ENCODE measurements at places on chromosomes 5 and 9.

GRCh38 chr5:147310059-147310704 lies 75.4 kb downstream of the STK32A start:
- no peak for DNase-seq

GRCh38 chr5:123752552-123753179 lies 240.7 kb downstream of the CSNK1G3 start:
- DNase-seq: no peak

DNA sequence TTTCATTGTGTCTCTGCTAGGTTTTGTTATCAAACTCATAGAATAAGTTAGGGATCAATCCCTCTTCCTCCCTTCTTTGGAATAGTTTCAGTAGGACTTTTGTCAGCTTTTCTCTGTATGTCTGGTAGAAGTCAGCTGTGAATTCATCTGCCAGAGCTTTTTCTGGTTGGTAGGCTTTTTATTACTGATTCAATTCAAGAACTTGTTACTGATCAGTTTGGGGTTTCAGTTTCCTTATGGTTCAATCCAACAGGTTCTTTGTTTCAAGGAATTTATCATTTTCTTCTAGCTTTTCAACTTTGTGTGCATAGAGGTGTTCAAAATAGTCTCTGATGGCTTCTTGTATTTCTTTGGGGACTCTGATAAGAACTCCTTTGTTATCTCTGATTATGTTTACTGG lies 221.7 kb downstream of the FGF10 start:
- no peak for DNase-seq

DNA sequence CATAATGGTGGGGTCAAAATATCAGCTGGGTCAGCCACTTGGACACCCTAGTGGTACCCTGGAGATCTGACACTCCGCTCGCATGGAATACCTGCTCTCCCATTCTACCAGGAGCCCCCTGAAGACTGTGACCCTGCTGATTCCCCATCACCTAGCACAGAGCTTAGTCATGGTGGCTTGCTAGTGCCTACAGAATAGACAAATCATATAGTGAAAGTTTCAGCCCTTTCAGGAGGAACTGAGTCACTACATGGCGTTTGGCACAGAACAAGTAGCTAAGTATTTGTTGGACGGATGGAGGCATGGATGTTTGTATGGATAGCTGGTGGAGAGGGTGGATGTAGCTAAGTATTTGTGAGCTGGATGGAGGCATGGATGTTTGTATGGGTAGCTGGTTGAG lies 65.3 kb downstream of the LMX1B start:
- no peak for DNase-seq

- DNase-seq: no peak
These were observed 145.3 kb downstream of the PLK2 start for GRCh38 chr5:58314356-58315210.

GRCh38 chr9:137918331-137919094 lies 40.9 kb downstream of the CACNA1B start:
- DNase-seq: no peak

GRCh38 chr5:117188211-117188610 lies 613.6 kb upstream of the SEMA6A start:
- no peak for DNase-seq

DNA sequence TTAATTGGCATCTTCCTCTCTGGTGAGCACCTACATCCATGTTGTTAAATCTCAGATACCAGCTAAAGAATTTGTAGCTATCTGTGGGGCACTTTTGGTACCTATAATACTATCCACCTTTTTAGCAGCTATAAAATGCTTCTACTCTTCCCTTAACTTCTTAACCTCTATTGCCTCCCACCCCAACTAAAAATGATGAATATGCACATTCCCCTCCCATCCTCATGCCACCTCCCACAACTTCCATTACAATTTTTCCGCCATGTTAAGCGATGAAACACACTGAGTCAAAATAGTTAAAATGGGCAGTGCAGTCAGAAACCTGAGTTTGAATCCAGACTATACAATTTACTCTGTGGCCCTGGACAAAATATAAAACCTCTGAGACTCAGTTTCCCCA lies 10.1 kb downstream of the SSBP2 start:
- no peak for DNase-seq

GRCh38 chr5:60101573-60101972 lies 208.0 kb upstream of the PDE4D start:
- no peak for DNase-seq

GRCh38 chr9:94888775-94889174 lies 162.3 kb downstream of the AOPEP start:
- DNase-seq: no peak

DNA sequence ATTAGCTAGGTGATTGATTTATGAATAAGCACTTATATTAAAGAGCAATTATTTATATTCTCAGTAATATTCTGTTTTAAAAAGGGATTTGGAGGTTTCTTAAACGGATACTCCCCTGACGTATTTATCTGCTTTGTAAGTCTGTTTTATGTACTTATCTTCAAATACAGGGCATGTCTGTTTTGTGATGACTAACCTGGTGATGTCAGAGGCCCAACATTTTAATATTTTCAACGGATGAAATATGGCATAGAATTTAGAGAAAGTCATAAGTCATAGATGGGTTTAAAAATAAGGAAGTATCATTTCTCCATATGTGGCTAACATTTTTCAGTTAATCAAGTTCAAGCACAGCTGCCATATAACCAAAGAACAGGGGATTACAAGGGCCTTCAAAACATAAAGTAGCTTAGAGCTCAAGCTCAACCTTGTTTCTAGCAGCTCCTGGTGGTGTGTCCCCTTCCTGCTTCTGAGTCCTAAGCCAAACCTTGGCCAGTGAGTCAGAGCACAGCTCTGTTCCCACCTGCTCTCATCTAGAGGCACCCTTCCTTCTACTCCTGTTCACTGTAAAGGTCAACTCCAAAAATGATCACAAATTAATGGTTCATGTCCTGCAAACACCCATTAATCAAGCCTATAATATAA lies 131.4 kb downstream of the OXCT1 start:
- DNase-seq: no peak

All from right atrium auricular region (tissue), 2 donors.